ENCODE measurements at places on chromosomes 7 and 10. TPM values are rescaled to one million over a fixed set of nuclear protein-coding genes. Genes with fewer than 3 reads are reported as not detected.

GRCh38 chr7:129176916-129177710, 11.3 kb upstream of the SMO start:
- DNase-seq, result no peak

DNA sequence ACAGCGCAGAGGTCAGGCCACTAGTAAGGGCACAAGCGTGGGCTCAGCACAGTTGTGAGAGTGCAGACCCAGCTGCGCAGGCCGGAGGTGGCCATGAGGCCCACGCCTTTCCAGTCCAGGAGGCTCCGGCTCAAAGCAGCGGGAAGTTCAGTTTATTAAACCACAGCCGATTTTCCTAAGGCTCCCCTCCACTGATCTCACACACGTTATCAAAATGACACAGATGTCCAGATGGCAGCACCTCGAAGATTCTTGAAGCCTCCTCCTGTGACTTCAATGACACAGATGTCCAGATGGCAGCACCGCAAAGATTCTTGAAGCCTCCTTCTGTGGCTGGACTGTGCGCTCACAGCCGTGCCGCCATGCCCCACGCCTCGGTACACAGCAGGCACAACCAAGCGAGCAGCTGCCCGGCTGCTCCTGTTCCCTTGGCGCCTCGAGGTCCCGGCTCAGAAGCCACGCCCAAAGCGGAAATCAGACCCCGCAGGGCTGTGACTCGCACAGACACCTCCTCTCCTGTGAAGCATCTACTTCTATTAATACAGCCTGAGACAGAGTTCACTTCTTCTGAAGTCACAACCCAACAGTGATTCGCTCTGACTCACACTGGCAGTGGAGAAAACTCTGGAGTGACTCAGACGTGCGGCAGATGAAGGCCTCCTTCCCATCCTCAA, 122.7 kb downstream of the MAD1L1 start:
- no peak for DNase-seq

- DNase-seq, result no peak
Measured at GRCh38 chr10:132306864-132307751, 642 bp downstream of the STK32C start.

- no peak for DNase-seq
Measured at GRCh38 chr7:101220295-101220694, 2.3 kb downstream of the ZNHIT1 start.

DNA sequence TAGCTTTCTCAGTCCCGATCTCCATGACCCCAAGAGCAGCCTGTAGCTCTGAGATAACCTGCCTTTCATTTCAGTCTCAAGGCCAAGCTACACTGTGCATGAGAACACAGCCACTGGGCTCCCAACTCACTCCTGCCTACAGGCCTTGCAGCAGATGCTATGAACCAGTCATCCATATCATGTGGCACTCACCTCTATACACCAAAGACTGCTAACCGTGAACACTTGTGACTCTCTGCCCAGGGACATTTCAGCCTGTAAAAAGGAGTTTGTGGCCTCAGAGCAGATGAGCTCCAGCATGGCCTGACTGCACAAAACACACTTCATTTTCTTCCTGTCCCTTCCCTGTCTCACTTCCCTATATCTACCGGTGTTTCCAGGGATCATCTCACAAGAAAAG, 56.9 kb upstream of the NPY start:
- DNase-seq, result no peak

DNA sequence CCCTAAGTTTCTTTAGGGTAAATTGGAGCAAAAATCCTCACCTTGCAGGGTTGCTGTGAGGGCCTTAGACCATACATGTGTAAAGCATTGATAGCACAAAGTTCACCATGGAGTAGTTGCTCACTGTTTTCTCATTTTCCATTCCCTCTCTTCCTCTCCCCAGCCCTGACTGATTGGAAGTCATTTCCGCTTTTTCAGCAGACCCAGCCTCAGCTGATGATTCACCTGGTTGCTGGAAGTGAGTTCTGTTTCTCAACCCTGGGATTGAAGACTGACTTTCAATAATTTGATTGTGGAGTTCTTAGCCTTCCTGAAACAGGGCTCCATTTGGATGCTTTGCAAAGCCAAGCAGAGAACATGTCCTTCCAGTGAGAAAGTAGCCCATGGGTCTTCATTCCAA, 107.0 kb downstream of the PLXNA4 start:
- DNase-seq, result no peak

DNA sequence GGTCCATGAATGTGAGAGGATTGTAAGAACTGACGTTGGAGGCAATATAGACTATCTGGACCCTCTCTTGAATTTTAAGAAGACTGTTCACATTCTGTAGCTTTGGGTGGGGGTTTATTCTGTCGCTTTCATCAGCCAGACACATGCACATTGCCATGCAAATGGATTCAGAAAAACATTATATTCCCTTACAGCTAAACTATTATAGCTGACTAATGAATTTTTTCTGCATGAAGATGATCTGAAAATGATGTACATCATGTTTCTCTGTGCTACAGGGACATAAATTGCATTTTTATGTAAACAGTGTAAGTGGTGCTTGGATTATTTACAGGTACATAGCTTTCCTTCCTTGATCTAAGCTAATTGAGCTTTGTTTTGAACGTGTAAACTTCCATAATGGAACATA, 1.5 kb downstream of the MET start:
- DNase-seq, result no peak

- no peak for DNase-seq
Measured at GRCh38 chr10:10951675-10952074, 66.0 kb upstream of the CELF2 start.

- DNase-seq, result no peak
Measured at GRCh38 chr7:93219868-93220267, 6.4 kb downstream of the HEPACAM2 start.

GRCh38 chr10:67812007-67812406, 26.0 kb downstream of the DNAJC12 start:
- no peak for DNase-seq

DNA sequence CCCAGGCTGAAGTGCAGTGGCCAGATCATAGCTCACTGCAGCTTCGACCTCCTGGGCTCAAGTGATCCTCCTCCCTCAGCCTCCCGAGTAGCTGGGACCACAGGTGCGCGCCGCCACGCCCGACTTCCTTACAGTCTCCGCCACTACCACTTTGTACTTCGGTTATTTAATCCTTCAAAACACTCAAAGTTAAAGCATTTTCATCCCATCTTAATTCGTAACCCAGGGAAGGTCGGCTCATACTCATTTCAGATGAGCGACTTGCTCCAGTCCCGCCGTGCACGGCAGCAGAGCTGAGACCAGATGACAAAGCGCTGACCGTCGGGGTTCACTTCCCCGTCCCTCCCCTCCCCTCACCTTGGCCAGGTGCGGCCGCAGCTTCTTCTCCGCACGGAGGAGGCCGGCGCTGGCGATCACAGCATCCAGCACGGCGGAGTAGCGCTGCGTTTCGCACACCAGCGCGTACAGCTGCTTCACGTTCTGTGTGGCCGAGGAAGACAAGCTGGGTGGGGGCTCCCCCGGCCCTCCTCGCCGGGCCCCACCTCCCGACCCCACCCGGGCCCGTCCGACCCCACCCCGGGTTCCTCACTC, 457 bp downstream of the NSUN5 start:
- DNase-seq, result no peak

GRCh38 chr10:22573820-22574569, 140.4 kb downstream of the PIP4K2A start:
- no peak for DNase-seq

GRCh38 chr7:105796365-105796764, 80.0 kb downstream of the ATXN7L1 start:
- no peak for DNase-seq

GRCh38 chr7:78232806-78233205, 434.2 kb downstream of the PHTF2 start:
- DNase-seq, result no peak

DNA sequence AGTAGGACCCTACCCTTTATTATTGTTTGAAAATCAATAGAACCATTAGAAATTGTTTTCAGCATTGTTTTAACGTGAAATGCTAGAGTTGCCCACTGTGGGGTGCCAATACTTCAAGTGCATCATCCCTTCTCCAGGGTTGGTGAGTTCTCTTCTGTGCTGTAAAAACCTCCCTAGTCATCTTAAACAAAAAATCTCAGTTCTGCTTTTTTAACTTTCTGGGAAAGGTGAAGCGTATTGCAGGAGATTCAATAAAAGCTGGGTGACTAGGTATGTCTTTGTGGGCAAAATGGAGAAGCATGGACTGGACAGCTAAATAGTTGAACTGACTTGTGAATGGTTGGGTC, 699.1 kb downstream of the SUGCT start:
- no peak for DNase-seq

DNA sequence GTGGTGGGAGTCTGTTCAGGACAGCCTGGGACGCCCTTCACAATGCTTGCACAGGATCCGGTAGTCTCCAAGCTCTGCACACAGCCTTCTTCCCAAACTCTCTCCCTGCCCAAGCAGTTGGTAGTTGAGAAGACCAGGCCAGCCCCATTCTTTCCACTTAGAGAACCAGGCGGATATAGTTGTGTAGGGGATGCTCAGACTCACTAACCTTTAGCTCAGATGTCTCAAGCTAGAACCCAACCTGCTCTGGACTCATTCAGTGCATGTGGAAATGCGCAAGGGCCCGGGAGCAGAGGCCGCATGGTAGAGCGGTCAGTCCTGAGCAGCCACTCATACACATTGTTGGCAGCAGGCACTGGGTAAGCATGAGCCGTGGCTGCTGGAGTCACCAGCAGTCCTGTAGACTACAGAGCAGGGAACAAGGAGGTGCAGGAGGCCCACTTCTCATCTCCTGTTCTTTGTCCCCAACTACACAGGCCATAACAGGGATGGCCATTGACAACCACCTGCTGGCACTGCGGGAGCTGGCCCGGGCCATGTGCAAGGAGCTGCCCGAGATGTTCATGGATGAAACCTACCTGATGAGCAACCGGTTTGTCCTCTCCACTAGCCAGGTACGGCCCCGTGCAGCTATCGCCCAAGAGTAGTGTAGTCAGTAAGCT, 17.2 kb upstream of the C10orf53 start:
- DNase-seq, result no peak

DNA sequence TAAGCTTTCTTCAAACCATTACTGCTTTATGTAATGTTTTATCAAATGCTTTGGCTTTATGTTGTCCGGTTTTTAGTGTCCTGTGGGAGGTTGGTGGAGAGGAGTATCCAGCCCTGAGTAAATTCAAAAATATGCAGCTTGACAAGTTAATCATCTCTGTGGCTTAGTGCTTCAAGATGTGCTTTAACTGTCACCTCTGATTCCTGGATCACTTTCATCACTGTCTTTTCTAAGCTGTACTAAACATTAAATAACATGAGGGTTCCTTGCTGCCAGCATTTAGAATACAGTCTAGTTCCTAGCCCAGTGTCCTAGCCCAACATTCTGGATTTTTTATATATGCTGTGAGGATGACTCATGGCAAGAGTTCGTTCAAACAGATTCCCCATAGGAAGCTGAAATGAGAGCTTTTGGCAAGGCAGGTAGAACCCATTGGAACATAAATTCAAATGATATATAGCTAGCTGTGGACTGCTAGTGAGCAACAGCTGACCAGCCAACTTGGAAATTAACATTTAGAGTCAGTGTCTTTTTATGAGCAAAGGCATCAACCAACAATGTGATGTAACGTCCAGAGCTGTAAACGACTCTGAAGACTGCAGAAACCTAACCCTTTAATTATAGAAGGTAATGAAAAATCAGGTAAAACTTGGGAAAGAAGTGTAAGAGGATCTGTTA, 80.6 kb upstream of the OIT3 start:
- DNase-seq, result peak; percentile 76

- no peak for DNase-seq
Measured at GRCh38 chr7:16711730-16712129, 41.8 kb upstream of the TSPAN13 start.

GRCh38 chr10:68697106-68697505, 23.9 kb upstream of the CCAR1 start:
- DNase-seq, result no peak

DNA sequence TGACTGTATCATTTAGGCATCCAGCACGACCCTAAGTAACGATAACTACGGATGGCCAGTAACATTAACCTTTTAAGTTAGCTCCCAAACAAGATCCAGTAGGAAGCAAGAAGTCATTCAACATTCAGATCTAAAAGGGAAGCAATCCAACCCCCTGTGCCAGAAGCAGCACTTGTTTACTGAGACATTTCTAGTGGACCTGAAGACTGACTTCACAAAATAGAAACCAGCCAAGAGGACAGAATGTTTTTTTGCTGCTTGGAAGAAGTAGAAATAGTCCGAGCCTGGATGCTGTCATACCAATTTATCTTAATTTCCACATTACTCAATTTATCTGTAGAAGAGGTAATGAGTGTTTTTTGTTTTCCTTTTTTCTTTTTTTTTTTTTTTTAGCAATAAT, 88.0 kb upstream of the CTTNBP2 start:
- DNase-seq, result no peak

DNA sequence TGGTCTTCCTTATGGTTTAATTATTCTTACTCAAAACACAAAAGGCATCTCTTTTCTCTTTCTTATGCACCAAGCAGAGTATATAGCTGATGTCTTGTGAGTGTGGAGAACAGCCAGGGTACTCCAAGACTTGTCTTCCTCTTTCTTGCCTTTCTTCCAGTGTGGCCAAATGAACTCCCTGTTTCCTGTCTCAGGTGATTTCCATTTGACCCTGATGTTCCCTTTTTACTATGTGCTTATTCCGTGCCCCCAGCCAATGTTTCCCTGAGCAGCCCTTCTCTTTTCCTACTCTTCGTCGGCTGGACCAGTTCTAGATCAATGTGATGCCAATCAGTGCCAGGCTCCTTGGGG, 12.6 kb downstream of the OR9A4 start:
- DNase-seq, result no peak

DNA sequence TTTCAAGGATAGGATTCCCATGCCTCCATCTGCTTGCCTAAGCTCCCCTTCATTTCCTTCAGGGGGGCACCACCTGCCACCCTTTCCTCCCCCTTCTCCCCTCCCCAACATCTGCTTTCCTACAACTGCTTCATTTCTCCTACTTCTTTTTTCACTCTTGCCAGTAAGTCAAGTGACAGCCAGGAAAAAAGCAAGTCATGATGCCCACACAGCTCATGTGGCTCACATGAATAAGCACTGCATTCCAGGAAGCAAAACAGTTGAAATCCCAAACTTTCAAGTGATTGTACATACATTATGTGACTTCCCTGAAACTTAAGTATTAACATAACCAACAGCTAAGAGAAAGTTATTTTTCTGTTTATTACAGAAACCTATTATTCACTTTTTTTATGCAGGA, 78.6 kb downstream of the TNS3 start:
- DNase-seq, result no peak

GRCh38 chr7:128117691-128118090, 86.5 kb upstream of the LRRC4 start:
- no peak for DNase-seq

CCL24 gene
- not detected for polyA plus RNA-seq

SLC16A12 gene
- polyA plus RNA-seq, result 2.2 TPM

GIMAP5 gene
- 8.6 TPM for polyA plus RNA-seq

ADCK2 gene
- 6.8 TPM for polyA plus RNA-seq

LDB3 gene
- polyA plus RNA-seq, result 427 TPM

TRIL gene
- polyA plus RNA-seq, result 28.7 TPM

TMEM139 gene
- 0.98 TPM for polyA plus RNA-seq
